ENCODE measurements at places on chromosomes 5 and 9.

DNA sequence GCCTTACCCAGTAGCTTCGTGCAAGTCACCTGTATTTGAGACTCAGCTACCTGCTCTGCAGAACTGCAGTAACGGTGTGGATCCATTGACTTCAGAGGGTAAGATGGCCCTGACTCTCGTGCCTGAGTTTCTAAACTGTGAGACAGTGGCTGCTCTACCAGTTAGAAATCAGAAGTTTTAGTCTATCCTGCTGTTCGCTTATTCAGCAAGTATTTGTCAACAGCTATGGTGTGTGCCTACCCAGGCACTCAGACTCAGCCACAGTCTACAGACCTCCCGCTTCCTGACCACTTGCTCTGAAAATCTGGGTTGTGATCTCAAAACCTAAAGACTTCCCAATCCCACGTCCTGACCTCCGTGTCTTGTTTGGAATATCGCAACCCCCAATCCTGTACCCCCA lies 13.5 kb downstream of the AQP3 start:
- no peak for DNase-seq

DNA sequence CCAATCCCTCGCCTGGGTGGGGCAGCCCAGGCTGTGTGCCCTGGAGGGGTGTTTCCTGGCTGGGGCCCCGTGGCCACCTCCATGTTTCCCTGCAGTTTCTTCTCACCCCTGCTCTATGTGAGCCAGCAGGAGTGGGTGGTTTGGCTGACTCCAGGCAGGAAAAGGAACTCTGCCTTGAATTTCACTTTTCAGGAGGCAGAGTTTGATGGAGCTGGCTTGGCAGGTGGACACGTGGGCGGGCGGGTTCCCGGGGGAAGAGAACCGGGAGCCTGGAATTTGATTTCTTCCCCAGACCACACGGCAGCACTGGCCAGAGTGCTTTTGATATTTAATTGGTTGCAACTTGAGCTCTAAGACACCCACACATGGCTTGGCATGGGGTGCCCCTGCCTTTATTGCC lies 119.8 kb upstream of the PANK3 start:
- DNase-seq = no peak

DNA sequence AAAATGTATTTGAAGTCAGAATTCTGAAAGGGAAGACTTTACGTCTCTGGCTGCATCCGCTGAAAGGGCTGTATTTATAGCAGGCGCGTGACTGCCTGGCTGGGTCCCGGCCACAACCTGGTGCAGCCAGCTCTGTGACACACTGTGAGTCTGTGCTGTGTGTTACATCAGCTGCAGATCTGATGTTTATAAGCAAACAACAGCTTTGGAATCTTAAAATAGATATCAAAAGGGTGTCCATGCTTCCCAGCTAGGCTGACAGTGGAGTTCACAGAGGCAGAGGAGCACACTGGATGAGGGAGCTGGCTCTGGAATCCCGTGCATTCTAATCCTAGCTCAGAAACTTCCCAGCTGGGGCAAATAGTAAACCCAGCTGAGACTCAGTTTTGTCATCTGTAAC lies 433.4 kb upstream of the BRINP1 start:
- no peak for DNase-seq

- DNase-seq = no peak
Observed at GRCh38 chr5:169569513-169569912, 14.1 kb upstream of the SPDL1 start.

- DNase-seq = no peak
Observed at GRCh38 chr9:137276473-137277328, 825 bp upstream of the TOR4A start.

DNA sequence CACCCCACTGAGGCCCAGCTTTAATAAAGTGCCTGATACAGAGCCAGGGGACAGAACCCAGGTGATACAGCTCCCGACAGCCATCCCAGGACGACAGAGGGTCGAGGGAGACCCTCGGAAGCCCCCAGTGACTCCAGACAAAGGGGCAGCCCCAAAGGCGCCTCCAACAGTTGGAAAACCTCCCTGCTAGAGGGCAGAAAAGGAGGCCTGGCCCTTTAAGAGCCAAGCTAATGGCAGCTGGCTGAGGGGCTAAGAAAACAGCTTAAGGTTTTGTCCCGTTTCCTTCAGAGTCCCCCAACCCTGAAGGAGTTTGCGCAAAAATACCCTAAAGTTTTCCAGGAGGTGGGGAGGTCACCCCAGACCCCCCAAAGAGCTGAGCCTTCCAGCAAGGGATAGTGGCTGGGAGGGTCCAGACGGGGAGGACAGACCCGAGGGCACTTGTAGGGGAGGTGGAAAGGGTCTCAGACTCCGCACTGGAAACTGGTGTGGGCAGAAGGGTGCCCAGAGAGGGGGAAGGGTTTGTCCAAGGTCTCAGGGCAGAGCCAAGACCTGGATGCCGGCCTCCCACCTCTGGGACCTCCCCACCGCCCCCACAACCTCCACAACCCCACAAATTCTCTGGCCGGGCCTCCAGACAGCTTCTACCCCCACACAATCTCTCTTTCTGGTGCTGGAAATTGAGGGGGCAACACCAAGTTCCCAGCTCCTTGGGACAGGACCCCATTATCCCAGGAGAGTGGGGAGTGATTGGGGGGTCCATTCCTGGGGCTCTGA lies 8.2 kb upstream of the AK1 start:
- no peak for DNase-seq

GRCh38 chr5:149870232-149870631 lies 74.4 kb downstream of the PDE6A start:
- DNase-seq = no peak

GRCh38 chr9:30116673-30117217 lies 2267.7 kb upstream of the ACO1 start:
- no peak for DNase-seq

GRCh38 chr9:84929068-84929467 lies 259.5 kb downstream of the NTRK2 start:
- DNase-seq = no peak

- no peak for DNase-seq
Observed at GRCh38 chr9:18668944-18669343, 195.0 kb downstream of the ADAMTSL1 start.

GRCh38 chr5:68446487-68446894 lies 230.9 kb downstream of the PIK3R1 start:
- DNase-seq = no peak

- no peak for DNase-seq
Observed at GRCh38 chr5:148811756-148812155, 14.7 kb upstream of the ADRB2 start.

GRCh38 chr9:720239-720881 lies 121.1 kb upstream of the DMRT1 start:
- no peak for DNase-seq

DNA sequence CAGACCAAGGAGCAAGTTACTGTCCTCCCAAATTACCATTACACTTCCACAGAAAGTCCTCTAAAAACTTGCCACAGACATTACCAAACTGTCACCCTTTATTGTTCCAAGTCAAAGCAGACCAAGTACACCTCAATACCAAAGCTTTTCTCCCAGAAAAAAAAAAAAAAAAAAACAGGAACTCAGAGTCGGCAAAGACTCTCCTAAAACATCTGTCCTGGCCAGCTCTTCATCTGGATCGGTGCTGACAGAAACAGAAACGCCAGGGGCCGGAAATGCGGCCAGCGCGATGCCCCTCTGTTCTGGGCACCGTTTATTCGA lies 718 bp downstream of the DEPDC1B start:
- no peak for DNase-seq

DNA sequence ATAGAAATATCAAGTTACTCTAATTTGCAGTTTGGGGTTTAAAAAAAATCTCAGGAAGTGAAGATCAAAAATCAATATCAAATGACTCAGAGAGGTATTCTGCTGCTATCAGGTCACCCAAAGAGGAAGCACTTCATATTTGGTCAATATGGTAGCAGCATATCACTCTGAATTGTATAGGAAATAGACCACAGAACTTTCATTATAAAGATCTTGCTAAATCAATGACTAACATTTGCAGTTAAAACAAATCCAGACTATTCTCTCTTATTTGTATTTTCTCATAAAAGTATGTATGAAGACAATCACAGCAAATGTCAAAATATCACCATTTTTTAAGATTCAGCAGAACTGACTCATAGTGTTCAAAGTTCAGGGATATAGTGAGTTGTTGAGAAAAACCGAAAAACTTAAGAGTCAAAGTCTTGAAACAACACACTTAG lies 105.8 kb upstream of the PCSK1 start:
- no peak for DNase-seq

GRCh38 chr9:35179347-35180280 lies 17.8 kb downstream of the UNC13B start:
- no peak for DNase-seq

GRCh38 chr5:137498301-137498735 lies 808 bp downstream of the SPOCK1 start:
- DNase-seq = no peak

DNA sequence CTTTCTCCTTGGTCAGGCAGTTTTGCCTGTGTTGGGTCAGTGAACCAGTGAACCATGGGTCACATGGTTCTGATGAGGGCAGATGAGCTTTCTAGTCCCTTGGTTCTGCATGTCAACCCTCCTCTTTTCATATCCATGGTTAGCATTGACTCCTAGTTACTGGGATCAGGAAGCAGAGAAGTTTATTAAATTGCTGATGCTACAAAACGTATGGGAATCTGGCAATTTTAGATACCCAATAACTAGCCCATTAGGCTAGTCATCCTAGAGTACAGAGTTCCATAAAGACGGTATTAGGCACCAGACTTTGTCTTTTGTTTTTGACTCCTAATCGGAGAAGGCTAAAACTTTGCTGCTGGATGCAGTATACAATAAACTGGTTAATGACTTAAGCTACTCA lies 273.1 kb downstream of the ATPSCKMT start:
- DNase-seq = no peak

- DNase-seq = no peak
Observed at GRCh38 chr9:126612326-126612812, 1.4 kb upstream of the LMX1B start.

DNA sequence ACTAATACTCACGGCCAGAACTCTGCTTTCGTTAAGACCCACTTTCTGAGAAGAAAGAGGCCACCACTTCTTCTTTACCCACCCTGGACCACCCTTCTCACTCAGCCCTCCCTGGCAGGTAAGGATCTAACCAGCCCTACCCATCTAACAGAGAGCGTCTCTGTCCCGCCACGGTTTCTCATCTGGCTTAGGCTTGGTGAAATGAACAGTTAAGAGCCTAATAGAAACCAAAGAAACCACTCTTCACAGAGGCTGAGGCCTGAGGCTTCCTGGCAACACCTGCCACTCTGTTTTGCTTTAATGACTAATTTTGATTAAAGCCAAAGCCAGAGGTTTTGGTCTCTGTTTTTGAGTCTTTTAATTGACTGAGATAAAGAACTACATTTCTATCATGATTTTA lies 354.1 kb upstream of the SLC30A5 start:
- DNase-seq = no peak
